ENCODE measurements at places on chromosomes 13 and 19.

DNA sequence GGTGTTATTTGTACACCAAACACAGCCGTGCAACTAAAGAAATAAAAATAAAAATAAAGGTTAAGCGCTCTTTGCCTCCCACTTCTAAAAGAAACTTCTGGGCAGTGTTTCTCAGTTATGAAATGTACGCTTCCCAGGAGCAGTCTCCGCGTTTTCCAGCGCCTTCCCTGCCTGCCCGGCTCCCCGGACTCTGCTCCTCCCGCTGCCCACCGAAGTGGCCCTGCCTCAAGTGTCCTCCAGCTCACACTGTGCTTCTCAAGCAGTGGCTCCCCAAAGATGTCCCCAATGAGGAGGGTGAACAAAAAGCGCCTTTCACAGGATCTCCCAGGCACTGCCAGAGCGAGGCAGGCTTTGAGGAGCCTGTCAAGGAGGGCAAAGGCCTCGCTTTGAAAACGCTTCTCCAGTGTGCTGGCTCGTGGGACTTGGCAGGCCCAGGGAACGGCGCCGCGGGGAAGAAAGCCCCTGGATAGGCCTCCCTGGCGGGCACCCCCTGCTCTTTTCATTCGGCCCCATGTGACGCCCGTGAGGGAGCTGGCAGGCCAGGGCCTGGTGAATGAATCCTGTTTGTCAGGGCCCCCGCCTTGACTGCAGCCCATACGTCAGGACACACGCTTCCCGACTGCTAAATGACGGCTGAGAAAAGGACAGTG, 187.1 kb downstream of the FOXO1 start:
- no peak for DNase-seq

- no peak for DNase-seq
Measured at GRCh38 chr13:86946734-86947133, 724.4 kb upstream of the SLITRK5 start.

GRCh38 chr19:19514215-19514657, 1.1 kb downstream of the TSSK6 start:
- DNase-seq = peak; percentile 68

- no peak for DNase-seq
Measured at GRCh38 chr13:113999618-113999910, 25.7 kb upstream of the C13orf46 start.

DNA sequence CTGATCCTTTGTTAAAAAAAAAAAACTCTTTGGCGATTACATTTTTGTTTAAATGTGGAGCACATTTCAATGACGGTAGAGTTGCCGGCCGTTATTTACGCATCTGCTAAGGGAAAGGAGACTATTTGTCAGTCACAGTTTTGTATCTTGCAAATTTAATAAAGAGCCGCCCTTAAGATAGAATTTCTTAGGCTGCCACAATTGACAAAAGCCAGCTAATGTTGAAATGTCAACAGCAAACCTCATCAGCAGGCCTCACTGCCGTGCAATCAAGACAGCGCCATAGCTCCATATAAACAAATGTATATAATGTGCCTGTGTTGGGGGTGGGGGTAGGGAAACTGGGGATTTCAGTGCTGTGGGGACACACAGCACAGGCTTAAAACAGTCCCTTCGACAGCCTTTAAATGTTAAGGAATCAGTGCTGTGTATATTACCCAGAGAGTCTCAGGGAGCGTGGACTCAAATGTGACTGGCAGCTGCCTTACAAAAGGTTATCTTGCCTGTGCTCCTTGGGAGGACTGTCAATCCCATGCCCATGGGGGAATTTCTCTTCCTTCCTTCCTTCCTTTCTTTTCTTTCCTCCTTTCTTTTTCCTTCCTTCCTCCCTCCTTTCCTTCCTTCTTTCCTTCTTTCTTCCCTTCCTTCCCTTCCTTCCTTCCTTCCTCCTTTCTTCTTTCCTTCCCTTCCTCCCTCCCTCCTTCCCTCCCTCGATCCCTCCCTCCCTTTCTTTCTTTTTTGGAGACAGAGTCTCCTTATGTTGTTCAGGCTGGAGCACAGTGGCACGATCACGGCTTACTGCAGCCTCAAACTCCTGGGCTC, 108.0 kb downstream of the URI1 start:
- no peak for DNase-seq

DNA sequence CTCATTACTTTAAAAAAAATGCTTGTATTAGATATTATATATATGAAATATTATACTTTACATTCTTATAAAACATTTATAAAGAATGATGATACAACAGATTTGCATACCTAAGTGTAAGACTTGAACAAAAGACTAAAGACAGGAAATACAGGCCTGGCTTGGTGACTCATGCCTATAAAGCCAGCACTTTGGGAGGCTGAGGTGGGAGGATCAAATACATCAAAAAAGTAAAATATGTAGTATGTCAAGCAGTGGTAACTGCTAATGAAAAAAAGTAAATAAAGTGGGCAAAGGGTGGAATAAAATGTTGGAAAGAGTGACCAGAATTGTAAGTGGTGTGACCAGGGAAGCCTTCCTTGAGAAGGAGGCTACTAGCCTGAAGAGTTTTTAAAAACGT, 133.7 kb downstream of the GGACT start:
- peak; percentile 66 for DNase-seq

GRCh38 chr13:78832461-78832860, 173.5 kb upstream of the OBI1 start:
- no peak for DNase-seq

GRCh38 chr19:38298821-38299680, 5.0 kb upstream of the C19orf33 start:
- peak; percentile 49 for DNase-seq

DNA sequence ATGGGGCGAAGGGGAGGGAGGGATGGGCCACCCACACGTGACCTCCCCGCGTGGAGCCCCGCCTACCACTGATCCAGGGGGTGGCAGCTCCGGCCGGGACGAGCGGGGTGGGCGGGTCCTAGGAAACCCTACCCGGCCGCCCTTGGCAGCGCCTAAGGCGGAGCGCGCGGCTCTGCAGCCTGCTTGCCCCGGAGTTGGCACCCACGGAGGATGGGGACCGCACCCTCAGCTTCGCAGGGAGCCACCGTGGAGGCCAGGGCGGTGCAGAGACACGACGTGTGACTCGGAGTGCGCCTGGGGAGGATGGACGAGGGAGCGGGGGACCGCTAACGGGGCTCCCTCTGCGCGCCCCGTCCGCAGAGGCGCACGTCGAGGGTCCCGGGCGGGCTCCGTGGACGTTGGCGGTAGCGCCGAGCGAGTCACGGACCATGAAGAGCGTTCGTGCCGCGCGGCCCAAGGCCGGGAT, at the start of gene RGS9BP:
TSS of gene RGS9BP (plus strand) at position 129 of the 466 bp plus-strand sequence. CDS start 416 bp downstream, outside the sequence.
- peak; percentile 77 for DNase-seq

DNA sequence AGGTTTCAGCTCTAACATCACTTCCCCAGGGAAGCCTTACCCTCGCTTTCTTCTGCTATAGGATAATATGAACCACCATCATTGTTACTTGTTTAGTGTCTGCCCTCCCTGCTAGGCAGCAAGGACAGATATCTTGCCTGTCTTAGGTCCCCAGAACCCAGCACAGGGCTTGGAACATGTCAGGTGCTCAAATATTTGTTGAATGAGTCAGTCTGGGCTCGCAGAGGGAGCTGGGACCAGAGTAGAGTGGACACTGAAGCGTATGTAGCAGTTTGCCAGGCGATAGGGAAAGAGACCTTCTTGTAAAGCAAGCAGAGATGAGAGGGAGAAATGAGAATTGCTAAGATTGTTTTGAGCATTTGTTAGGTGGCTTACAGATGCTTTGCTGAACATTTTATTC, 11.7 kb downstream of the BCKDHA start:
- peak; percentile 13 for DNase-seq

DNA sequence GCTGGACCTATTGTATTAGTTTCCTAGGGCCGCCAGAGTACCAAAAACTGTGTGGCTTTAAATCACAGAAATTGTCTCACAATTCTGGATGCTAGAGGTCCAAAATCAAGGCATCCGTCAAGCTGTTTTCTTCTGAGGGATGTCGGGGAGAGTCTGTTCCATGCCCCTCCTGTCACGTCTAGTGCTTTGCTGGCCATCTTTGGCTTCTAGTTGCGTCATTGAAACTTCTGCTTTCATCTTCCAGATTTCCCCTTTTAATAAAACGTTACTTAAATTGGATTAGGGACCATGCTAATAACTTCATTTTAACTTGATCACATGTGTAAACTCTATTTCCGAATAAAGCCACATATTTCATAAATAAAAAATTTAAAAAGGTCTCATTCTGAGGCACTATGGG, 47.5 kb downstream of the TRPM4 start:
- no peak for DNase-seq

DNA sequence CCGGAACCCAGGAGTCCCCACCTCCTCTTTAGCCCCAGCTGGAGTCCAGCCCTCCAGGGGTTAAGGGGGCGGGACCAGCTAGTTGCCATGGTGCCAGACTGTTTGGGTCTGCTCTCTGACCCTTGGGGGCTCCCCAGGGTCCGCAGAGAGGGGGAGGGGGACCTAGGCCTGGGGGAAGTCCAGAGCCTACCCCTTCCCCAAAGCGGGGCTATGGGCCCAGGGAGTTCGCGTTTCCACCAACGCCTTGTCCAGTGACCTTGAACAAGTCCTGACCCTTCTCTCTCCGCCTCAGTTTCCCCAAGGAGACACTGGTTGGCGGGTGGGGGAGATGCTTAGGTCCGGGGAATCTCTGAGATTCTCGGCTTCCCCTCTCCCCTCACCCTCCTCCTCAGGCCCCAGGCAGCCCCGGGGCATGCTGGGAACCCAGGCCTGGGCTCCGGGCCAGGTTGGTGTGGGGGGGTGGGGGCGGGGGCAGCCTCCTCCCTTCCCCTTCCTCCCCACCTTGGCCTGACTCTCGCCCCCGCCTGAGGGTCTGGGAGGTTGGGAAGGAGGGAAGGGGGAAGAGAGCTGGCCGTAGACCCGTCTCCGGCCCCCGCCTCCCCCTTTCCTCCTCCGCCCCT, 2.6 kb upstream of the SPACA6 start:
- peak; percentile 83 for DNase-seq

GRCh38 chr19:4577020-4577782, 17.7 kb upstream of the SEMA6B start:
- DNase-seq = no peak

DNA sequence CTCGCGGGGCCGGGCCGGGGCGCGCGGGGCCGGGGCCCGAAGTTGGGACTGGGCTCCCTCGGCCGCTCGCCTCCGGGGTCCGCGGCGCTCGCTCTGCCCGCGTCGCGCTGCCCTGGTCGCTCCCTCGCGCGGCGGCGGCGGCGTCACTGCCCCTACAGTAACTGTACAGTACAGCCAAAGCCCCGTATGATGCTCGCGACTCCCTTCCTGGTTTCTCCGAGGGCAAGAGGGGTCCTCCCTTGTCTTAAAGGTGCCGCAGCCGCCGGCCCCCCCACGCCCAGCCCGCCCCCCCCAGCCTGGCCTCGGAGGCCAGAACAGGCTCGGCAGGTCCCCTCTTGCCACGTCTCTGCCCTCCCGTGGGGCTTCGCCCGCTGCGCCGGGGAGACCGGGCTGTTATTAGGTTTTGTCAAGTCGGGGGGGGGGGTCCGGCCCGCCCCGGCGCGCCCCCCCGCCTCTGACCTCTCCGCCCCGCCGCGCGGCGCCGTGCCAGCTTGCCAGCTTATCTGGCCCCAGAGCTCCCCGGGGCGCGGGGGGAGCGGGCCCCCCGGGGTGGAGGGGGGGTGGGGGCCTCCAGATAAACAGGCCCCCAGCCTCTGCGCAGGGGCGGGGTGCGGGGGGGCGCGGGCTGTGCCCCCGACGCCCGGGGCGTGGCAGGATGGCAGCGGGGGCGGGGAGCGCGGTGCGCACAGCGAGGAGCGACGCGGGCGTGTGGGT, at the start of gene ZBTB7A:
TSS of gene ZBTB7A (minus strand) at position 218 of the 714 bp plus-strand sequence. CDS start 11,667 bp downstream, outside the sequence.
- DNase-seq = peak; percentile 87

- no peak for DNase-seq
Measured at GRCh38 chr19:18842166-18842565, 10.4 kb downstream of the UPF1 start.

DNA sequence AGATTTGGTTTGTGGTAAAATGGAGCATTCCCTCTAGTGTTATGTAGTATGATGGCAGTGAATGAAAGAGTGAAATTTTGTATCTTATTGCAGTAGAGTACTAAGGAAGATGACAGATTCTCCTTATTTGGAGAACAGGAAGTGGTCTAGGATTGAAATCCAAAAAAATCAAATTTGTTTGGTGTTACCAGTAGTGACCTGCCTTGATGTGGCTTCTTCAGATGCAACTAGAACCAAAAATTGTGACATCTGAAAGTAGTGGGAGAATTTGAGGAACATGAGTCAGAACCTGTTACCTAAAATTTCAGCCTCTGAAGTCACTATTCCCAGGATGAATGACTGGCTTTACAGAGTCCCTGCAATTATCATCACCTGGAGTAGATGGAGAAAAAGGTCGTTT, 165.9 kb downstream of the KLF5 start:
- DNase-seq = peak; percentile 56

- DNase-seq = no peak
Measured at GRCh38 chr13:35554972-35555623, 78.6 kb upstream of the MAB21L1 start.

GRCh38 chr19:18975011-18975410, 34.0 kb upstream of the HOMER3 start:
- no peak for DNase-seq

GRCh38 chr19:39768786-39769185, 9.9 kb upstream of the LEUTX start:
- no peak for DNase-seq

DNA sequence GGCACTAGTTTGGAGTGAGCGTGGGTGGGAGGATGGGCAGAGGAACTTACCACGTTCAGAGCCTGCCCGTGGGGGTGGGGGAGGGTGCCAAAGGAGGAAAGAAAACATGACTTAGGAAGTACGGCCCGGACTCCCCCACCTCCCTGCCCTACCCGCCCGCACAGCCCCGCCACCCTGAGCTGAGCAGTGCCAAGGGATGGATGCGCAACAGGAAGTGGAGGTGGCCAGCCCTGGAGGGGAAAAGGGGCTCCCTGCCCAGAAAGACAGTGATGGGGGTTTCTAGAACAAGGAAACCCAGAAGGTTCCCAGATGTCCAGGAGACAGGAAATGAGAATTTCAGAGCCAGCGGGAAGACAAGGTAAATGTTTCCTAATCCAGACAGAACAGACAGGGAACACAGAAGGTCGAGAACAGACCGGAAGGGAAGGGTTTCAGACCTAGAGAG, 6.3 kb downstream of the TEAD2 start:
- no peak for DNase-seq

- peak; percentile 25 for DNase-seq
Measured at GRCh38 chr13:83151308-83151660, 731.0 kb downstream of the SLITRK1 start.

DNA sequence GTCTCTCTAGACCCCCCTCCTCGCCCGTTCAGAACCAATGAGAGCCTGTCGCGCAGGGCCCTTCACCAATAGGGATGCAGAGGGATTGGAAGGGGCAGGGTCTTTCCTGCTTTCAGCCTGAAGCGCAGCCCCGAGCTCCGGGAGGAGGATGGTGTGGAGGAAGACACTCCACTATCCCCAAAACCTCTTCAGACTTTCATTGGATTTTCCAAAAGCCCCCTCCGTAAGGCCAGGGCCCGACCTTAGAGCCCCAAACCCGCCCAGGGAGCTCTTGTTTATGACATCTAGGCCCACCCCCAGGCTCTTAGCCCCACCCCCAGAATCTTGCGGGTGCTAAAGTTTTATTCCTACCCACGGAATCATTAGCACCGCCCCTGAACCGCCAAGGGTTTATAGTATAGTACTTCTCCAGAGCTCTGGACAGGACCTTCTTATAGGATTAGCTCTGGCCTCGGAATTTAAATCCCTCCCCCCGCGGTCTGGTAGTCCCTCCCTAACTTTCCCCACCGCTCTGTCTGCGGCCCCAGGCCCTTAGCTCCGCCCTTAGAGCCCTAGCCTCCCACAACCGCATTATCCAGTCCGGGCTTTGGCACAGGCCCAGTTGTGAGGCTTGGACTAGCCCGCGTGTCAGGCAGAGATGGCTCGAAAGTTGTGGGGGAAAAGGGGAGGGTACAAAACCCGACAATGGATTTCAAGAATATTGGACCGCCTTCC, 6.6 kb upstream of the EML2 start:
- DNase-seq = peak; percentile 92
